ENCODE measurements at places on chromosomes 7 and 10.

- DNase-seq: no peak
Measured at GRCh38 chr10:122733931-122734665, 34.5 kb upstream of the C10orf120 start.

GRCh38 chr7:50327443-50327842 is 22.9 kb downstream of the IKZF1 start:
- DNase-seq: no peak

GRCh38 chr10:121307411-121307980 is 290.7 kb downstream of the FGFR2 start:
- no peak for DNase-seq

- no peak for DNase-seq
Measured at GRCh38 chr10:104806801-104807200, 165.7 kb downstream of the SORCS3 start.

DNA sequence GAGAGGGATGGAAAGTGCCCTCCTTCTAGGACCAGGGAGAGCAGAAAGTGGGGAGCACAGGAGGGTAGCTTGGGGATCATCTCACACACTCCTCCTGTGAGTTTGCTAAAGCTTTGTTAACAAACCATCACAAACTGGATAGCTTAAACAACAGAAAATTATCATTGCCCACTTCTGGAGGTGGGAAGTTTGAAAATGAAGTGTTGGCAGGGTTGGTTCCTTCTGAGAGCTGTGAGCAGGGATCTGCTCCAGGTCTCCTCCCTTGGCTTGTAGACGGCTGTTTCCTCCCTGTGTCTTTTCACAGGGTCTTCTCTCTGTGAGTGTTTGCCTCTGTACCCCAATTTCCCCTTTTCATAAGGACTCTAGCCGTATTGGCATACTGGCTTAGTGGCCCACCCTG is 32.0 kb upstream of the CXCL12 start:
- DNase-seq: no peak
